SIG-M5 (cell line): ENCODE measurements at places on chromosomes 13 and 19.

DNA sequence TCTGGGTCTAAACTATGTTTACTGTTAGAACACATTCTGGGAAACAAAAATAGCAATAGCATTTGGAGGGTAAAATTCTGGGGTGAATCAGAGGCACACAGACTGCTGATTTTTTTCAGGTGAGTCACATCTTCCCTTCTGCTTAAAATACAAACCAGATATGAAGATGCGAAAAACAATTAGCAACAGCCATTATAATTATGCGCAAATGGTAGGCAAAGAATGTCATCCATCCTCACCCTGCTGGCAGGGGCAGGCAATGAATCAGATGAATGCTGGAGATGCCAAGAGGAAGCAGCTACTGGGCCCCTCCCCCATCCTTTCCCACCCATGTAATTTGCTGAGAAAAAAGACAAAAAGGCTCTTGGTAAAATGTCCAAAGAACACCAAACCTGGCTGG is 282.9 kb downstream of the KLF5 start:
- DNase-seq, result no peak

DNA sequence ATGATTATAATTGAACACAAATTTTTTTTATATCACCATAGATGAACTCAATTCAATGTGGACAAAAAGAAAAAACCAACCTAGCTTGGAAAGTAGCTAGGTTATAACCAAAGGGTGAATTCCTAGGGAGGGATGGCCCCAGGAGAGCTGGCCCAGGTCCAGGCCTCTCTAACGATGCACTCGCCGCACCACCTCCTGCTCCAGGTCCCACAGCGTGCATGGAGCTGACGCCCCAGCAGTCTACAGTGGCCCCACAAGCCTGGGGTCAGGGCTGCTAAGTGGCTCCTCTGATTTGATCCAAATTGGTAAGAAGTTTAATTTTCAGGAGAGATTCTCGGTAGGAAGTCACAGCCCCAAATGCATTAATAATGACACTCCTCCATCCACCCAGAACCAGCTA is 48.8 kb downstream of the TSHZ3 start:
- DNase-seq, result no peak

- DNase-seq, result no peak
Measured at GRCh38 chr19:50808856-50809255, 14.7 kb downstream of the KLK1 start.

GRCh38 chr19:50725218-50725910 is 2.2 kb downstream of the CLEC11A start:
- no peak for DNase-seq

GRCh38 chr13:97499181-97499580 is 65.2 kb downstream of the RAP2A start:
- DNase-seq, result no peak
